B cell (primary cell): ENCODE measurements at places on chromosomes 7 and 10.

DNA sequence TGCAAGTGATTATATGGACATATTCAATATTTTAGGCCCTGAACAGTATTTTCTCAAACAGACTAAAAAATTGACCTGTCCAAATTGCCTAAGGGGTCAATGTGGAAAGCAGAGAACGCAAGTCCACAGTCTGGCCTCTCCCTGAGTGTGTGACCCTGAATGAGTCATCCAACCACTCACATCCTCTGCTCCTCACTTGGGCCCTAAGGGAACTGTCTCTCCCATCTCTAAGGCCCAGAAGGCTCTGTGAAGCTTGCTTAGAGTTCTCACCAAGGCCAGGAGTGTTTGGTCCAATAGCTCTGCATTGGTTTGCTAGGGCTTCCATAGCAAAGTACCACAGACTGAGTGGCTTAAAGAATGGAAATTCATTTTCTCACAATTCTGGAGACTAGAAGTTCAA is 155.1 kb downstream of the LSM5 start:
- DNase-seq: no peak

DNA sequence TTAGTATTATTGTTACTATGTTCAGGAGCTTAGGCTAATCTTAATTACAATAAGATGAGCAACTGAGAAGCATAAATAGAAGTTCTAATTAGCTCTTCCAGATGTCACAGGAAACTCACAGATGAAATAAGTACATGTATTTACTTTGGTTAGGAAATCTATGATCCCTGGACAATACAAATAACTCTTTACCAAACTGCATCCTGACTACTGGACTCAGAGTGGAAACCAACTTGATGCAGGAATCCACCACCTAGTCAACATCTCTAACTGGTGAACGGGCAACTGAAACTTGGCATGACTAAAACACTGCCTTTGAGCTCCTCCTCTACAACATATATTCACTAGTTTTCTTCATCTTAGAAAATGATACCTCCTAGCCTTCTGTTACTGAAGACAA is 193.2 kb downstream of the AGMO start:
- DNase-seq: no peak

DNA sequence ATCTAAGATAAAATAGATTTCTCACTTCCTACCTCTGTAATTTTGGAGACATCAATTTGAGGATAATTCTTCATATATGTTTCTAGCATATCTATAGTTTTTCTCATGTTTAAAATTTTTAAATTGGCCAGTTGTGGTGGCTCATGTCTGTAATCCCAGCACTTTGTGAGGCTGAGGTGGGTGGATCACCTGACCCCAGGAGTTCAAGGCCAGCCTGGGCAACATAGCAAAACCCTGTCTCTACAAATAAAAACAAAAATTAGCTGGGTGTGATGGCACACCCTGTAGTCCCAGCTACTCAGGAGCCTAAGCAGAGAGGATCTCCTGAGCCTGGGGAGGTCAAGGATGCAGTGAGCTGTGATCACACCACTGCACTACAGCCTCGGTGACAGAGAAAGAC is 4.9 kb downstream of the ACBD5 start:
- no peak for DNase-seq

- DNase-seq: no peak
Measured at GRCh38 chr7:121562259-121562658, 166.2 kb upstream of the FAM3C start.

DNA sequence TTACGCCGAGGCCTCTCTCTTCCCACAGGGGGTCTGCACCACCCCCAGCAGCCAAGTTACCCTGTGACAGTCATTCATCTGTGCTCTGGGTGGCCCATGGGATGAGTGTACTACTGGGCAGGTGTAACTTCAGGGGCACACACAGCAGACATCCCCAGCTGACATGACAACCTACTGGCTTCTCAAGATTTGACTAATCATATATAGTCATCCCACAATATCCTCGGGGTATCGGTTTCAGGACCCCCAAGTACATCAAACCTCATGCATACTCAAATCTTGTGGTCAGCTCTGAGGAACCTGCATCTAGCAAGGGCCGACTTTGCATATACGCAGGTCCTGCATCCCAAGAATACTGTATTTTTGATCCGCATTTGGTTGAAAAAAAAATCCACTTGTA is 336.9 kb upstream of the C7orf33 start:
- no peak for DNase-seq
